ENCODE measurements at places on chromosomes 12 and 14.
A peak's percentile ranks its signal among the peaks of the same experiment; 100 is the strongest.

DNA sequence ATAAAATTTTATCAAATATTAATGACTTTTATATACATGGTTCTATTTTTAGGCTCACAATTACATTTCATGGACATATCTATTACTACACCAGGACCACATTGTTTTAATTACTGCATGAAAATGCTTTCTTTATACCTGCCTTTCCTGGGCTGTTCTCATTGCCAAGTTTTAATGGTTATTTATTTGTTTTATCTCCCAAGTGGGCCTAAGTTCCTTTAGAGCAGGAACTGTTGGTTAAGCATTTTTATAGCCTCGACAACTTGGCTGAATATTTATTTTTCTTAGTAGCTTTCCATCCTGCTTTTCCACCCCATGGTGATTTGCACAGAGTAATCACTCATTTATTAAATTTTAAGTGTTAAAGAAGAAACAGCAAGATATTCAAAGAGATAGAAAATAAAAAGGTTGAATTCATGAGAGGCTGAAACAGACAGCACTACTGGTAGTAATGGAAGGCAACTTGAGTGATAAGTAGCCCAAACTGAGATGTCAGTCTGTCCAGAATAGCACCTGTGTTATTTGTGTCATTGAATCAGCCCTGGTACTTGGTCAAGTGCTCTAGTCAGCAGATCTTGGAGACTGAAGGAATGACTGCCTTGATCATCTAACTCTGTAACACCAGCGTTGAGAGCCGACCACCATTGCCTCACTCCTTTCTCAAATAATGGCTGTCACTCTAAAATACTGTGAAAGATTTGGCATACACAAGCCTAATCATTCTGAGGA lies 119.1 kb upstream of the EGLN3 start:
- DNase-seq, result no peak

GRCh38 chr14:30957813-30958370 lies 67.6 kb upstream of the AP4S1 start:
- DNase-seq, result no peak

- no peak for DNase-seq
These were observed 231.2 kb upstream of the PLEKHG7 start for GRCh38 chr12:92471551-92471950.

DNA sequence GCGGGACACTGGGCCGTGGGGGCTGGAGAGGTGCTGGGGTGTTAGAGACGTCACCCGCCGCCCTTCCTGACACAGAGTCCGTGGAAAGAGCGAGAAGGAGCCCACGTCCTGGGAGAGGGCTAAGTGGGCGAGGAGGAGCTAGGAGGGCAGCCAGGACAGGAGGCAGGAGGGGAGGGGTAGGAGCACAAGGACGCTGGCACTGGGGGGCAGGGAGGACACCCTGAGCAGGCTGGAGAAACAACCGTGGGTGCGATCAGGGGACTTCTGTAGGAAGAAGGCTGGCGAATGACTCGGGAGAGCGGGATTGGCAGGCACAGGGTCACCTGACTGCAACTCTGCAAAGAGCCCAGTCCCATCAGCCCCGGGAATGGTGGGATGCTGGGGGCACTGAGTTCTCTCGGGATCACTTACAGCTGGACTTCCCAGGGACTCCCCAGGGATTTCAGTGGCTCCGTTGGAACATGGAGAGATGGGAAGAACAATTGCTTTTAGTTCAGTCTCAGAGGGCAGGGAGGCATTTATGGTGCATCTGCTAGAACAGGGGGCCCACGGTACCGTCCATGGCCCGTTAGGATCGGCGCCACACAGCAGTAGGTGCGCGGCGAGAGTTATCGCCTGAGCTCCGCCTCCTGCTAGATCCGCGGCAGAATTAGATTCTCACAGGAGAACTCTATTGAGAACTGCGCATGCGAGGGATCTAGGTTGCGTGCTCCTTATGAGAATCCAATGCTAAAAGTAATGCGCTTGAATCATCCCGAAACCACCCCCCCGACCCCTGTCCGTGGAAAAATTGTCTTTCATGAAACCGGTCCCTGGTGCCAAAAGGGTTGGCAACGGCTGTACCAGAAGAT lies 24.3 kb downstream of the UBR7 start:
- no peak for DNase-seq

DNA sequence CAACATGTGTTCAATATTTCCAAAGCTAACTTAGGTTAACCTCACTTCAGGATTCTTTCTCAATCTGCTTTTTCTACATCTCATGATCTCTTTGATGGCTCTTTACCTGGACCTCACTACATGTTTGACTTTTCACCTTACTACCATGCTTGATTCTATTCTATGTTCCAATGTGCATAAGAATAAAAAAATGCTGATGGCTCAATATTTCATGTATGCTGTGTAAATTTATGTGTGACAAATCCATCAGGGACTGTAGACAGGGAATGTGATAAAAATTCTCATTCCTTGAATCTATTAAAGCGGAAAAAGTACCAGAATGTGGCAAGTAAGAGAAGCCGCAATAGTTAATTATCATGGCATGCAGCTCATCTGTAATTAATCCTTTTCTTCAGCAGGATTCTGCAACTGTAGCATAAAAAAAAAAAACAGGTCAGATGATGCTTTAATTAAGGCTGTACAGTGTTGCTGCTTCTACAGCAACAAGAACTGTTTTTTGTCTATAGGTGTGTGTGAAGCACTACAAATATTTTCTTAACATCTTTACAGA lies 276.9 kb upstream of the PRKD1 start:
- no peak for DNase-seq

DNA sequence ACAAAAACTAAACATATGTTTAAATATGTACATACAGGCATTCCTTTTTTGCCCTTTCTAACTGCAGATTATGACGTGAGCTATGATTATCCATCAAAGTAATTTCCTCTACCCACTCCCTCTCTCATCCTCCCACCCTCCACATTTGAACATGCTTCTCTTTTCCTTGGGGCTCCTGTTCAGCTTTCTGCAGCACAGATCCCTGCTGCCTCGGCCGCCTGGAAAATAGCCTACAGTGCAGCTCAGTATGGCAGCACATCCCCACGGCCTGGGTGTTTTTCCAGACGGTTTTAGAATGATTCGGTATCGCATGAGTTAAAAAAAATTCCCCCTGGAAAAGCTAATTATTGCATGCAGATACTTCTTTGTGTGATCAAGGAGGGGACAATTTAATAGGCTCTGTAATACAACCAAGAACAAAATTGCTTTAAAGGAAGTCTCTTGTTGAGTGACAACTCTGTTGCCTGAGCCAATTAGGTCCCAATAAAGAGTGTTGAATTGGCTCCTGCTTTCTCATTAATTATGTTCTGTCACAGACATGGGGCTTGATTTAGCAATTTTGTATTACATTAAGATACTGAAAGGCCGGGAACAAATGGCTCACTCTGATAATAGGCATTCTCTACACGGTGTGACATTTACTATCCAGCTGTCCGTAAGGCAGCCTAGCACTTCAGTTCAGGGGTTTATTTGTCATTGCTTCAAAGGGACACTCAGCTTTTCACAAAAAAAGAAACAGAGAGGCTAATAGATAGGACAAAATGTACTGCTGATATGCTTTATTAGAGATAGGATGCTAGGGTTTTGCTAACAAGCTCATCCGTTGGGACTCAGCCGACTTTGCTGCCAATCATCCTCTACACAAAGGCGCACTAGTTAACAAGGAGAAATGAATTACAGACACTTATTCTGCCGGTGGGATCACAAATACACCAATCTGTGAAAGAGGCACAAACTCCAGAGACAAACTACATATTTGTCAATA lies 285.8 kb upstream of the G2E3 start:
- no peak for DNase-seq

DNA sequence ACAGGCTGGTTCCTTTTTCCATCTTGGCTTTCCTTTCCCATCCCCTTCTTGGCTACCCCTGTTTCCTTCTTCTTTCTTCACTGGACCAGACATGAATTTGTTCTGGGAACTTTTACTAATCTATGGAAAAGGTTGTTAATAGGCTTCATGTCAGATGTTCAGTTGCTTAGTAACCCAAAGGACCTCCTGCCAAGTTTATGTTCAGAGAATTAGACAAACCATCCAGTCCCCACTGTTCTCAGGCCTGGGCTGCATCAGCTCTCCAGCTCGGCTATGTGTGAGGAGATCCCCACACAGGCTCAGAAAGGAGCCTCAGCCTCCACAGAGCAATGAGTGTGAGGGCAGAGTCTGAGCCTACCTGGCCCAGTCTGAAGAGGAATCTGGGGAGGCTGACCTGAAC lies 78.0 kb downstream of the AKAP6 start:
- DNase-seq, result no peak

GRCh38 chr14:23299211-23299957 lies 3.3 kb downstream of the PPP1R3E start:
- peak; percentile 16 for DNase-seq

DNA sequence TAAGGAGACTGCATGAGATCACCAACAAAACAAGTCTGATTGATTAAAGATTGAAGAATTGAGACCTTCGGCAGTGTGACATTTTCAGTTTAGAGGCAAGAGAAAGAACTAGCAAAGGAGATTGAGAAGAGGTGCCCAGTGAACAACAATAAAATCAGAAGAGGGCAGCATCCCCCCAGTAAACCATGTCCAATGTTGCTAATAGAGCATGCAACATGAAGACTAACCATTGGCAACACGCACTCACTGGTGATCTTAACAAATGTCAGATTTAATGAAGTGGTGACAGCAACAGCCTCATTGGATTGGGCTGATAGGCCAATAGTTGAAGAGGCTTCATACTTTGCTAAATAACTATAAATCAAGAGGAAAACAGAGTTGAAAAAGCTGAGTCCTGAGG lies 20.7 kb upstream of the TAS2R14 start:
- no peak for DNase-seq

DNA sequence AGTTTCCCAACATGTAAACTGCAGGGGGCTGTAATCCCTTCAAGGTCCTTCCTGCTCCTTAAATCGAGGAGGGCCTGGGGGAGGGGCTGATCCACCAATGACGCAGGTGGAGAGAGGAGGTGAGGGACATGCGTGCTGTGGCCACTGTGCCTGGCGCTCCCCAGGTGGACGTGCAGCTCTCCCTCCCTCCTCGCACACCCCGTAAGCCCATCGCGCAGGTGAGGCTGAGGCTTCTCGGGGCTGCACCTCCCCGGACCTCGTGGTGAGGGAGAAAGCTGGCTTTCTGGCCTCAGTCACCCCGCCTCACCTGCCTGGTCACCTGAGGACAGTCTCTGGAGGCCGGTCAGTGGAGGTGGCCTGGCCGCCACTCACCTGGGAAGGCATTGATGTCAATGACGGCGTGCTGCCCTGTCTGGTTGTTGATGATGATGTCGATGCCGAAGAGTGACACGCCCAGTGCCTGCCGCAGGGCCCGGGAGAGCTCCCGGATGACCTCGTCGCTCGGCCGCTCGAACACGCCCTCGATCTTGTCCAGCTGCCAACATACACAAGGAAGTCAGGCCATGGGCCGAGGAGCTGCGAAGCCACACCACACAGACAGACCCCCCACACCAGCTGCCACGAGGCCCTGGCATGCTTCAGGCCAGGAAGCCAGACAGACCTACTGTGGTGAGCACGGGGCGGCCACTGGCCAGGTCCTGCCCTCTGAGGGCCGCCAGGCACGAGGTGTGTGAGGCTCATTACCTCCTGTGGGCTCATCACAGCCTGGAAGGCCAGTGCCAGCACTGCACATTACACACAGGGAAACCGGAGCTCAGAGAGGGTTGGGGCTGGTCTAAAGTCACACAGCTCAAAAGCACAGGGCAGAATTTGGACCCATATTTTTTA lies 23.3 kb downstream of the CHGA start:
- DNase-seq, result no peak

DNA sequence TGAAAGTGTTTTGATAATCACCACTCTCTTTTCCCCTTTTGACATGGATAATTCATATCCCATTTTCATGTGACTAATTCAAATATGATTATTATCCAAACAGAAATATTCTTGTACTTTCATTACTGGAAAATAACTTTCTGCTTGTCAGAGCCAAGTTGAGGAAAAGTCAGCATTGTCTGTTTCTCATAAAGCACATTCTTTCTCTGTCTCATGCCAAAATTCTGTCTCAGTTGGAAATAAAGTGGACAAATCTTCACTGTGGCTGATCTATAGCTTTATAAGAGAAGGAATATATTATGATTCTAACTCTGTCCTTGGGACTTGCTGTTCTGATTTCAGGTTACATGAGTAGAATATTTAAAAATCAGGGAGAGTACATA lies 22.7 kb upstream of the PRICKLE1 start:
- DNase-seq, result no peak

- DNase-seq, result no peak
These were observed 145.2 kb upstream of the TMCC3 start for GRCh38 chr12:94795520-94795919.
